Fibroblast of mammary gland (primary cell): ENCODE measurements at places on chromosomes 3 and 15.

DNA sequence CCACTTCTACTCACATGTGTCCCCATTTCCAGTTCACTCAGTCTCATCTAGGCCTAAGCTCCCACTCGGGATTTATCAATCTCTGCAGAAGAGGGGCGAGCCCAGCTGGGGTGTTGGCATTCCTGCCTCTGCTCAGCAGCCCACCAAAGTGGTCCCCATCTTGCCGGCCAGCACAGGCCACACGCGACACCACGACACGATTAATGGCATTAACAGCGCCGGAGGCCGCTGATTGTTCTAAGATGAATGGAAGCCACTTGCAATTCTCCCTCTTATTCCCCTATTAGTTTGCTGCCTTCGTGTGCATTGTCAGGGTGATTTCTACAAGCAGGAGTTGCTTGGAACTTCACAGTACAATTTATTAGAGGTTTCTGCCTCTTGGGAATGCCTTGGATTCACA is 477.3 kb downstream of the SHQ1 start:
- DNase-seq = no peak

DNA sequence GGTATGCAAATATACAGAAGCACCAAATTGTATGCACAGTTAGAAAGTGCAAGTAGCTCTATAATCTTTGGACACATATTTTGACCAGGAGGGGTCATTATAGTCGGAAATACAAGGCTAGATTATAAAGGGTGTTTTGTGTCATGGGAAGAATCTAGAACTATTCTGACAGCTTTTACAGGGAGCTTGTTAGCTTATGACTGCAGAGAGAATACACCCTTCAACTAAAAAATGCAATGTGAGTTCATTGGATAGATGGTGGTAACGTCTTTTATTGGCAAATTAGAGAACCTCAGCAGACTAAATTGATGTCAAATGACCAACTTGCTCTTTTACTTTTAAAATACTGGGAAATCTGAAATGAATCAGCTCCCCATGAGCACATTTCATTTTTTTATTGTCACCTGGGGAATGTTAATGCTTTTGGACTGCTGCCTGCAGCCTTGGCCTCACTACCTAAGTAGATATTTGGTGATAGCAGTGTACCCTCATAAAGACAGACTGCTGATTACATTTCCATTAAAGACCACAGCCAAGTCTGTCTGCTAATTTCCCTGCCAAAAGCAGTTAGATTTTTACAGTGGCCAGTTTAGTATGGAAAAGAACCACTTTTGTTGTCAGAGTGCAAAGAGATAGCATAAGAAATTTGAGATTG is 515.9 kb upstream of the DPPA4 start:
- DNase-seq = no peak

- no peak for DNase-seq
Measured at GRCh38 chr3:178672275-178672674, 136.0 kb downstream of the KCNMB2 start.

DNA sequence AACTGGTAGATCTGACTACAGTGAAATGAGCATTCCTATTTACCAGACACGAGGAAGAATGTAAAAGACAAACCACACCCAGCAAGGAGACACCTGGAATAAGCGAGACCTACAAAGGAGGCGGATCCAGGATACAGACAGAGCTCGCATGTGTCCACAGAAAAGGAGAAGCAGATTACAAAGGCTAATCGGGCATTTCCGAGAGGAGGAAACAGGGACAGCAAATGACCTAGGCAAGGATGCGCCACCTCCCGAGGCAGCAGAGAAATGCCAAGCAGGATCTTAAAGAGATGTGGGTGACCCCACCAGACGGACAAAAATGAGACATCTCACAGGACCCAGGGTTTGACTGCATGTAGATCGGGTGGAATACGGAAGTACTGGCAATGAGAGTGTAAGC is 63.2 kb upstream of the IQSEC1 start:
- DNase-seq = no peak

GRCh38 chr3:177481329-177481728 is 284.0 kb upstream of the TBL1XR1 start:
- no peak for DNase-seq

- DNase-seq = no peak
Measured at GRCh38 chr15:25687689-25688088, 175.4 kb downstream of the ATP10A start.

DNA sequence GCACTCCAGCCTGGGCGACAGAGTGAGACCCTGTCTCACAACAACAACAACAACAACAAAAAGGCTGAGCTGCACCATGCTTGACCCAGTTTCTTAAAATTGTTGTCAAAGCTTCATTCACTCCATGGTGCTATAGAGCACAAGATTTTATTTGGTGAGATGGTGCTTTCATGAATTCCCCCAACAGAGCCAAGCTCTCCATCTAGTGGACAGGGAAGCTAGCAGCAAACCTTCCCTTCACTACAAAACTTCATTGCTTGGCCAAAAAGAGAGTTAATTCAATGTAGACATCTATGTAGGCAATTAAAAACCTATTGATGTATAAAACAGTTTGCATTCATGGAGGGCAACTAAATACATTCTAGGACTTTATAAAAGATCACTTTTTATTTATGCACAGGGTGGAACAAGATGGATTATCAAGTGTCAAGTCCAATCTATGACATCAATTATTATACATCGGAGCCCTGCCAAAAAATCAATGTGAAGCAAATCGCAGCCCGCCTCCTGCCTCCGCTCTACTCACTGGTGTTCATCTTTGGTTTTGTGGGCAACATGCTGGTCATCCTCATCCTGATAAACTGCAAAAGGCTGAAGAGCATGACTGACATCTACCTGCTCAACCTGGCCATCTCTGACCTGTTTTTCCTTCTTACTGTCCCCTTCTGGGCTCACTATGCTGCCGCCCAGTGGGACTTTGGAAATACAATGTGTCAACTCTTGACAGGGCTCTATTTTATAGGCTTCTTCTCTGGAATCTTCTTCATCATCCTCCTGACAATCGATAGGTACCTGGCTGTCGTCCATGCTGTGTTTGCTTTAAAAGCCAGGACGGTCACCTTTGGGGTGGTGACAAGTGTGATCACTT is 2.0 kb downstream of the CCR5 start:
- peak; percentile 37 for DNase-seq

- no peak for DNase-seq
Measured at GRCh38 chr15:89805241-89806209, 9.1 kb downstream of the ANPEP start.

GRCh38 chr3:190617185-190617584 is 103.3 kb downstream of the IL1RAP start:
- no peak for DNase-seq

GRCh38 chr3:73419179-73419803 is 205.4 kb downstream of the PDZRN3 start:
- DNase-seq = peak; percentile 79

GRCh38 chr15:33045066-33045810 is 149.3 kb downstream of the FMN1 start:
- DNase-seq = peak; percentile 33

- DNase-seq = no peak
Measured at GRCh38 chr3:126337980-126338651, 19.1 kb downstream of the KLF15 start.

GRCh38 chr3:186352369-186352768 is 9.7 kb downstream of the DGKG start:
- DNase-seq = no peak

DNA sequence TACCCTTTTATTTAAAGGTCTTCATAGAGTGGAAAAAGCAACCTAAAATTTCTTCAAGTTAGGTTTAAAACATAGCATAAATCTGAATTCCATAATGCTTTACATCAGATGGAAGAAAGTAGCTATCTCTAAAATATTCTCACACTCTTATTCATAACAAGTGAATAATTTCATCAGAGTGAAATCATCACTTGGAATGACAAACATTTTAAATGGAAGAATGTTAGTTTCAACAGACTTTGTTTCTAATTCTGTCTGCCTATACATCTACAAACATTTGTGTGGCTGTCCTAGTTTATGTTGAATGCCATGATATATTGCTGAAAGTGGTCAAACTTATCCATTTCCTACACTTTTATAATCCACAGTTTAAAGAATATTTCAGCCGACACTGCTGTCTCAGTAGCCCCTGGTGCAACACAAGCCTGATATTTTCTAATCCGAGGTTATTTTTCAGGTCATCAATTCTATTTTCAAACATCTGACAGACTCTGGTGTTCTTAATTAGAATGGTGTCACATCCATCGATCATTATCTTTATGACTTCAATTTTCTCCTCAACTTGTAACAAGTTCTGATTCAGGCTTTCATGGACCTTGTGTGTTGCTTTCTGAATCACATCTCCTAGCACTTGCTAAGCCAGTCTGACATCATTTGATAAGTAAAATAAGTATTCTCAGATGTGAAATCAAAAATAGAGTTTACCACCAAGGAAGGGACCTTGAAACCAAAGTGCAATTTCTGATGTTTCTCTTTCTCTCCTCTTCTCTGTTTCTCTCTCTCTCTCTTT is 17.1 kb upstream of the CNTN3 start:
- no peak for DNase-seq

DNA sequence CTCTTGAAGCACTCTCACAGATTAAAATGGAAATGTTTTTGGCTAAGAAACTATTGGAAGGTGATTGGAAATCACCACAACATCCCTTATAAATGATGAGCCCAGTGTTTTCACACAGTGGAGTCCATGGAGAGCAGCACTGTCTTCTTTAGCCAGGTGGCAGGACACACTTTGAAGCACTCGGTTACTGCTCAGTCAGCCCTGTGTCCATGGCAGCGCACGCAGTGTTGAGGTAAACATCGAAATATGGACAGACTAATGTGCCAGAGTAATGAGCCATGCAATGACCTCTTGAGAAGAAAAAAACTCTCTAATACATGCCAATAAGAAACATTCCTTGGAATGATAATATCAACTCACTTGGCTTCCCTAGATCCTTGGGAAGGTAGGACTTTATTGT is 66.6 kb downstream of the TGFBR2 start:
- DNase-seq = peak; percentile 56

GRCh38 chr3:65685621-65686235 is 353.0 kb downstream of the MAGI1 start:
- no peak for DNase-seq

- DNase-seq = no peak
Measured at GRCh38 chr3:184588776-184589175, 27.2 kb downstream of the EPHB3 start.

GRCh38 chr3:125141596-125142419 is 70.7 kb downstream of the SLC12A8 start:
- no peak for DNase-seq

- no peak for DNase-seq
Measured at GRCh38 chr15:100781061-100781960, 98.3 kb upstream of the ALDH1A3 start.

- peak; percentile 52 for DNase-seq
Measured at GRCh38 chr3:186589121-186589520, 18.6 kb downstream of the DNAJB11 start.

DNA sequence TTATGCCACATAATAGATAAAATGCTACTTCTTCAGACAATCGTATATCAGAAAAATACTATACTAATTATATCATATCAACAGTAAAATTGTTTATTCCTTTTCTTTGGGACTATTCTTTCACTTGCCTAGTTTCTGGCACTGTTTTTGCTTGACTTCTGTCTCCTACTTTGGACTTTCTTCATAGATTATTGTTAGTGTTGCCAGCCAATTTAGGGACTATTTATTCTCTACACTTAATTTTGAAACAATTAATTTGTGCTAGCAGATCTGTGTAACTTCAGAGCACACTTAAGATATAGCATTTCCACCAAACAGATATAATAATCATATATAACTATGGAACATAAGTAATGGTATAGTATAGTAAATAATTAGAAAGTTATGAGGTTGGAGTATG is 305.6 kb downstream of the CADM2 start:
- DNase-seq = no peak

DNA sequence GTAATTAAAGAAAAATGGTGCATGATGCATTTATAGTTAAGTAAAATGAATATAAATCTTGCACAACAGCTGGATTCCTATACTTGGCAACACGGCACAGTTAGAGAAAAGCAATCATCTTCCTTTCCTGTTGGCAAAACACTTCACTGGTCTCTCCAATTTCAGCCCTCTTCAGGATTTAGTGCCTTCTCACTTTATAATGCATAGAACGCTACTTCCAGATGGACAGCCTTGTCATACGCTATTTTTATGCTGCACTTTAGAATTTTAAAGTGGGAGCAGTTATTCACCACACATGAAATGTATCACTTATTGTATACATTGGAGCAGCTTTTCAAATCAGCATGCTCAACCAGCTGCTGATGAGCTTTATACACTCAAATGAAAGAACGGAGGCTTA is 194.4 kb upstream of the GBE1 start:
- no peak for DNase-seq

- peak; percentile 50 for DNase-seq
Measured at GRCh38 chr3:140568842-140569520, 108.9 kb upstream of the TRIM42 start.

DNA sequence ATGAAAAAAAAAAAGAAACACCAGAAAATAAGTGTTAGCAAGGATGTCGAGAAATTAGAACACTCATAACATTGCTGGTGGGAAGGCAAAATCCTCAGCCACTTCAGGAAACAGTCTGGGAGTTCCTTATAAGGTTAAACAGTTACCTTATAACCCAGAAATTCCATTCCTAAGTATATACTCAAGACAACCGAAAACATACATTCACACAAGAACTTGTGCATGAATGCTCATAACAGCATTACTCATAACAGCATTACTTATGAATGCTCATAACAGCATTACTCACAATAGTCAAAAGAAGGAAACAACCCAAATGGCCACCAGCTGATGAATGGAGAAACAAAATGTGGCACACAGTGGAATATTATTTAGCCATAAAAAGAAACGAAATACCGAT is 34.8 kb upstream of the DCP1A start:
- DNase-seq = peak; percentile 17

- DNase-seq = peak; percentile 90
Measured at GRCh38 chr3:140898340-140899180, 43.1 kb upstream of the SLC25A36 start.

DNA sequence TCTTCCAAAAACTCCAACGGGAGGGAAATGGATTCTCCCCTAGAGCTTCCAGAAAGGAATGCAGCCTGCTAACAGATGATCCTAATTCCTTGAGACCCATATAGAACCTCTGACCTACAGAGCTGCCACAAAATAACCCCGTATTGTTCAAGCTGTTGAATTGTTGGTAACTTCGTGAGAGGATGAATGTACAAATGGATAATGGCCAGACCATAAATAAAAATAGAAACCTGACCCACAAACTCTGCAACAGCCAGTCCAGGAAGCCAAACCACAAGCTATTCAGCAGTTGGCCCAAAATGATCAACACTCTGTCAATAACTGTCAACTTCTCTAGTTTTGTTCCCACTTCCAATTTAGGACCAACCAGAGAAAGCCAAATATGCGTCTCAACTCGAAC is 414.0 kb upstream of the ZNF717 start:
- DNase-seq = peak; percentile 2

GRCh38 chr15:60351066-60351465 is 46.7 kb downstream of the ANXA2 start:
- DNase-seq = peak; percentile 56

DNA sequence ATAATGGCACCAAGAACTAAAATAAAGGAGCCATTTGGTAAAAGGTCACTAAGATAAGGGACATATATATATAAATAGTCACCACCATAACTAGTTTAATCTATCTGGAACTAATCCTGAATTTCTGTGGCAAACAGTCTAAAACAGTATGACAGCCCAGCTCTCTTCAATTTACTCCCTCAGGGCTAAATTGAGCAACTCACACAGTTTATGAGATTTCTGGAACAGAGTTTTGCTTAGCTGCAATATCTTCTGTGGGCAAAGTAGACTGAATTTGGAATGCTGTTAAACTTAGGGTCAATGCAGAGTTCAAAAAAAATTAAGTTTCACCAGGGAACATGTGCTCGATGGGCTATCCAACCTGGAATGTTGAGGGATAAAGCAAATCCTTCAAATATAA is 70.1 kb upstream of the VEPH1 start:
- no peak for DNase-seq
